ENCODE measurements at places on chromosomes 3 and 15.

DNA sequence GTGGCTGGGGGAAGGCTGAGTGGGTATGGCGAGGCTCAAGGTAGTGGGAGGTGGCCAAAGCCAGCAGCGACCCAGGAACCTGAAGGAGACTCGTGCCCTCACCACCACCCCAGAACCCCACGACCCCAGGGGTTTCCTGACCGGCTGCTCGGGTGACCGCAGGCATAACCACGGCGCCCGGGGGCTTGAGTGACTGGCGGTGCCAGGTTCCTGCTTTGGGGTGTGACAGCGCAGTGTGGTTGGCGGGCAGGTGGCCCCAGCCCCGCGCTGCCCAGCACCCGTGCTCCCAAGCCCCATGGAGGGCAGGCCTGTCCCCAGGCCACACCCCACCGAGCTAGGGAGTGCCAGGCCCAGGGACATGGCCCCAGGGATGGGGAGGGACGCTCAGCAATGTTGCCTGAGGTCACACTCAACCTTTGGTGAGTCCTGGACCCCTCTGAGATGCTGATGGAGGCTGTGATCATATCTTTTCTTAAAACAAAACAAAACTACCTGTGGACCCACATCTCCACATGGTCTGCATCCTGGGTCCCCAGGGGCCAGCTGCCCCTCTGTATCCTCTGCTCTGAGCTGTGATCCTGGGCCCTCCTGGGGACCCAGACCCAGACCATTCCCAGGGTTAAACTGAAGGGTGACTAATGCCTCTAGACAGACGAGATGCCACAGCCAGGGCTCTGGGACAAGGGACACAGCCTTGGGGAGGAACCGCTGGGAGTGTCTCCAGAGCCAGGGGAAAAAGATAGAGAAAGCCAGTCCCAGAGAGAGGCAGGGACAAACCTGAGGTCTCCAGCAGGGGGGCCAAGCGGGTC is 13.0 kb downstream of the DNAJB8 start:
- no peak for DNase-seq

DNA sequence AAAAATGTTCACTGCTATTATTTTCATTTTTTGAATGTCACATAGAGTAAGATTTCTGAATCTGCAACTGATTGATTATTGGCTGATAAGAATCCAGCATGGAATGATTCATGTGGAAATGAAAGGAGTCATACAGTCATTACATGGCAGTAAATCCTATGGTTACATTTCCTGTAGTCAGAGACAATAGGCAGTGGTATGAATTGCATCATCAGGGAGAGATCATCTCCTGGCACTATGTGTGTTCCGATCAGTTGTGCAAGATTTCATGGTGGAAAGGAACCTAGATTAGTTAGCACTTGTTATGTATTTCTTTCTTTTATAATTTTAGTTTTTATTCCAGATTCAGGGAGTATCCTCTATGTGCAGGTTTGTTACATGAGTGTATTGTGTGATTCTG is 38.8 kb downstream of the SLC12A1 start:
- DNase-seq, result no peak

- DNase-seq, result no peak
Measured at GRCh38 chr15:68232449-68232848, 2.9 kb upstream of the CLN6 start.

DNA sequence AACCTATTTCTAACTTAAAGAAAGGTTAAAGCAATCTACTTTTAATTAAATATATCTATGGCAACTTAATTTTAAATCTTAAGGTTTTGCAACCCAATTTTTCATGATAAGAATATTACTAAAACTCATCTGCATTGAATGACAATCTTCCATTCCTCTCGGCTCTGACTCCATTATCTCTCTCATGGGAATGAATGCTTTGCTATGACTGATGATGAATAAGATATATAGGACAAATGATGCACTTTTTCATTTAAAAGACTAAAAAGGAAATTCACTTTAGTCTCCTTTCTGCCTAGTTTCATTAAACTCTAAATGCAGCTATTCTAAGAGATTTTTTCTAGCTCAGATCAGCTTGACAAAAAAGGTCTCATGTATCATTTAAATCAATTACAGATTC is 68.7 kb downstream of the GBE1 start:
- no peak for DNase-seq

DNA sequence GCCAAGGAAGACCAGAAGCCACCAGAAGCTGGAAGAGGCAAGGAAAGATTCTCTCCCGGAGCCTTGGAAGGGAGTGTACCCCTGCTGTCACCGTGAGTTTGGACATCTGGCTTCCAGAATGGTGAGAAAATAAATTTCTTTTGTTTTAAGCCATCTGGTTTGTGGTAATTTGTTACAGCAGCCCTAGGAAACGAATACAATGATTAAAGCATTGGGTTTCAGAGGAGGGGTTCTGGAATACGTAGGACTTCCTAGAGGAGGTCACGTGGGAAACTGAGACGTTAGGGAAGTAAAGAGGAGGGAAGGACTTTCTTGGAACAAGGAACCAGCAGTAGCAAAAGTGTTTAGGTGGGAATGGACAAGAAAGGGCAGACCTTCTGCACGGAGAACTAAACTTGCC is 377.7 kb downstream of the IL20RB start:
- DNase-seq, result no peak

- DNase-seq, result no peak
Measured at GRCh38 chr3:175199961-175200360, 340.8 kb downstream of the NAALADL2 start.

DNA sequence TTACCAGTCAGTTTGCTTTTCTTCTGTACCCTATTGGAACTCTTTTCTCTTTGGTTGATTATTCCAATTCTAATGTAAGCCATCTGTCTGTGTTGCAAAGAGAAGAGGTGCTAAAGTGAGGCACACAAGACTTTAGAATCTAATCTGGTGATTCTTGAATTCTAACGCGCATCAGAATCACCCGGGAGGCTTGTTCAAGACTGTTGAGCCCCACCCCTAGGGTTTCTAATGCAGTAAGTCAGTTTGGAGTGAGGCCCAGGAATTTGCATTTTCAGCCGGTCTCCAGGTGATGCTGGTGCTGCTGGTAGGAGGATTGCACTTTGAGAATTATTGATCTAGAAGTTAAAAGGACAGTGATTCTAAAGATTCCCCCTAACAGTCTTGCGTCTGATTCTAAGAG is 185.3 kb upstream of the CHRM5 start:
- no peak for DNase-seq

DNA sequence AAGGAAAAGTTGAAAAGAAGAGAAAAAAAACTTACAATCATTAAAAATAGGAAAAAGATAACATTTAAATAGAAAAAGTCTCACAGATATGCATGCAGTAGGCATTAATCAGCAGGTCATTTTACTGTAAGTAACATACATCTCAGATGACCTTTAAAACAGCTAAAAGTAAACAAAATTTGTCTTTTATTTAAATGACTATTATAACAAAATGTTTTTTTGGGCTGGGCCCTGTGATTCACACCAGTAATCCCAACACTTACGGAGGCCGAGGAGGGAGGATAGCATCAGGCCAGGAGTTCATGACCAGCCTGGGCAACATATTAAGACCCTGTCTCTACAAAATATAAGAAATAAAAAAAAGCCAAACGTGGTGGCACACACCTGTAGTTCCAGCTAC is 14.7 kb downstream of the IQGAP1 start:
- DNase-seq, result no peak

DNA sequence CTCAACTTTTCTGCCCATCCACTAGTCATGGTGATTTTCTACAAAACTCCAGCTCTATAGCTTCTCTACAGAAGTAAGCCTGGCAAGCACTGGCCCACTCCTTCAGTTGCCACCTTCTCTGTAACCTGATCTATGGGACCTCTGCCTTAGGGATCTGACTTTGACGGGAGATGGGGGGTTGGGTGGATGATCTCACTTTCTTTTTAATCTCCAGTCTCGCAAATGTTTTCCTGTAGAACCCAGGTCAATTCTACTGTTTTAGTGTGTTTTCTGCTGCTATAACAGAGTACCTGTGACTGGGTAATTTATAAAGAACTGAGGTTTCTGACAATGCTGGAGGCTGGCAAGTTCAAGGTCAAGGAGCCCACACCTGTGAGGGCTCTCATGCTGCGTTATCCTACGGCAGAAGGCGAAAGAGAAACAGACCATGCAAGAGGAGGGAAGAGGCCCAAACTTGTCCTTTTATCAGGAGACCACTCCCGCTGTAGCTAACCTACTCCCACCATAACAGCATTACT is 189.9 kb upstream of the THRB start:
- no peak for DNase-seq

DNA sequence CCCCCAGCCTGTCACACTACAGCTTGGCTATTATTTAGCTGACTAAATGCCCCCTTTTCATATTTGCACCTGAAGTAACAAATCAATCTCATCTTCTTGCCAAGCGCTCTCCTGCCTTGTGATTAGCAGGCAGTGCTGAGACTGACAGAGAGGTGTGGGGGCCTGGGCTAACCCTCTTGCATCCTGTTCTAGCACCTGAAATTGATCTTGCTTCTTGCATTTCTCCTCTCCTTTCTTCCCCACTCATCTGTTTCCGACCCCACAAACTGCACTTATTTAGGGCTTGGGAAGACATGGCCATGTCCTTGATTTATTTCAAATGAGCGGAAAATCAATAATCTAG is 309.0 kb upstream of the PROK2 start:
- no peak for DNase-seq

DNA sequence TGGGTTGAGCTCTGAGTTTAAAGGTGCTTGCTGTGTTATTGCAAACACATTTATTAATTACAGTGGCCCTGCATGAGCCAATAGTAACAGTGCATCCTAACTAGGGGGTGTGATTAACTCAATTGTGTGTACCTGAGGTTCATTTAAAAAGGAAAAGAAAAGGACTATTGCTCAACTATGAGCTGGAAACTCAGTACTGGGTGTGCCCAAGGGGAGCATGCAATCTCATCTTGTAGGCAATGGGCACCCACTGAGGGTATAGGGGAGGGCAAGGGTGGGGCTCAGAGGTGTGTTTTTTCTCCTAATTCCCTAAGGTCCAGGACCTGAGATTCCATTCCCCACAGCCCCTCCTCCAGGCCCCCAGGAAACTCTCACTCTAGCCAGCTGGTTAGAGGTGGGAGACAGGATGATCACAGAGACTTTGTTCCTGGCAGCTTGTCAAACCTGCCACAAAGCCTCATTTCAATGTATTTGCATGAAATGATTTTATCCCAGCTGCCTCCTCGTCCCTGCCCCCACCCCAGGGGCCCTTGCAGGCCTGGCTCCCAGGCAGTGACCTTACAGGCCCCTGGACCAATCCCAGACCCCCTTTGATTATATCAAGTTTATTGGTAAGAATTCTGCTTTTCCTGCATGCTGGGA is 220.7 kb downstream of the TBC1D2B start:
- DNase-seq, result no peak

GRCh38 chr15:38406436-38406835 is 47.5 kb upstream of the FAM98B start:
- DNase-seq, result no peak

DNA sequence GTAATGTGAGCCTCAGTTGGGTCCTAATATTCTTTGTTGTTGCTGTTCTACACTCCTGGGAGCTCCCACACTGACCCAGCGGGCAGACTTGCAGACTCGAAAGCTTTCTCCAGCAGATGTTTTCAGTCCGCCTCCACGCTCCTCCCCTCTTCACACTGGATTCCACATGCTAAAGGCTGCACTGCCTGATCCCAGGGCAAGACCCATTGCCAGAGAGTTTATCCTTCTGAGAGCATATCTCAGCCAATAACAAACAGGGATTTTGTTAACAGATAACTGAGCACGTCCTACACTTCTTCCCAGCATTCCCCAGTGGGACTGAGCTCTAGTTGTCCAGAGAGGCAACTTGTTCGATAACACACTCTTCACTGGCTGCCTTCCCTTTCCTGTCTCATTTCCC is 8.0 kb upstream of the COL6A6 start:
- DNase-seq, result no peak

DNA sequence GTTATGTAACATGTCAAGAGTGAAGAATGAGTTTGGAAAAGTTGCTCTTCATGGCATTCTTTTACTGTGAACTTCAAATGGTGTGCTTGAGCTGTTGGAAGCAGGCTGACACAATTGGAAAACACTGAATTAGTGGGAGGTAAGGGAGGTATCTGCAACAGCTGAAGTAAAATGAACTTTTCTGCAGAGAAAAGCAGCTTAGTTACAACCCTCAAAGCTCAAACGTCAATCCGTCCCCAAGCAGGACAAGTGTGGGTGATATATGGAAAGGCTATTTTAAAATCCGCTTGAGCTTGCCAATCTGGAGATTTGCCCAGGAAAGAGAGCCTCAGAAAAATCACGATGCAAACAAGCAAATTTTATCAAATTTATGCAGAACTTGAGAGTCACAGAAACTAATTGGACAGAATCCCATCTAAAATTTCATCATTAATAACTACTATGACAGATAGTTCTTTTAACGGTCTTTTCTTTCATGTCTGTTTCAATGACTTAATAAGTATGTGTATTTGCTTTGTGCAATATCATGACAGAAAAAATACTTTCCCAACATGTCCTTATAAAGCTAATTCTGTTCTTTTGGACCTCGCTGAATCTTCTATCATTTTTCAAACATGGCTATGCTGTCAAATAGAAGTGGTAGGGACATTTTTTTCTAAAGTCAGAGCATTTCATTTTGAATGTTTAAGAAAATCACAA is 266.6 kb upstream of the SLITRK3 start:
- DNase-seq, result no peak

DNA sequence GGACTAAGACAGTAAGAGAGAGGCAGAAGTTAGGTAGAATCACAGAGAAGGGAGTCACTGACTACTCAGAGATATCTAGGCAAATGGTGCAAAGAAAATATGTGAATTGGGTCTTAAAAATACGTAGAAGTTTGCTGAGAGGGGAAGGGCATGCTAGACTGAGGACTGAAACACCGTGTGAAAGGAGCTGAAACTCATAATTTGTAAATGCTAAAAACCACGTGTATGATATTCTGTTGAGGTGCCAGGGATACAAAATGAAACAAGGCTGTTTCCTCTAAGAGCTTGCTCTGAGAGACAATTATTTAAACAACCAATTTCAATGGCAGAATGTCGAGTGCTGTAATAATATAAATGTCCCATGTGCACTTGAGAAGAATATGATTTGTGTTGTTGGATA is 47.2 kb downstream of the NCK1 start:
- no peak for DNase-seq

GRCh38 chr3:8524249-8524648 is 22.6 kb downstream of the LMCD1 start:
- no peak for DNase-seq

- DNase-seq, result no peak
Measured at GRCh38 chr3:77606372-77606771, 566.5 kb downstream of the ROBO2 start.

DNA sequence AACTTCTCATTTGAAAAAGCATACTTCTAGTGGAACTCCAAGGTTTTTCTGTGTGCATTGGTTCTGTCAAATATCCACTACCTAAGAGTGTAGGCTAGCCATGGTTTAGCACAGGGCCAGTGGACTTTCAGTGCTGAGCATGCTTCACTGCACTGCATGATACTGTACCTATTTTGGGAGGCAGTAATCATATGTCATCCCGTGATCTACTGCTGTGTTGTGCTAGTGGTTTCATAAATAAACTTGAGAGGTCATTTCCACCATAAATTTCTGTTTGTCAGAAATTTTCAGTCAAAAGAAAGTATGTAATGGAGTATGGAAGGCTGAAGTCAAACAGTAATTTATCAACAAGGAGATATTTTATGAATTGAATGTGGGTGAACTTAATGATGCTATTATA is 203.6 kb downstream of the ROBO1 start:
- DNase-seq, result no peak

Measured in head of caudate nucleus (tissue), 42 donors.